ENCODE measurements at places on chromosomes 2 and 18.

GRCh38 chr2:975095-975494, 24.4 kb downstream of the SNTG2 start:
- DNase-seq = no peak

DNA sequence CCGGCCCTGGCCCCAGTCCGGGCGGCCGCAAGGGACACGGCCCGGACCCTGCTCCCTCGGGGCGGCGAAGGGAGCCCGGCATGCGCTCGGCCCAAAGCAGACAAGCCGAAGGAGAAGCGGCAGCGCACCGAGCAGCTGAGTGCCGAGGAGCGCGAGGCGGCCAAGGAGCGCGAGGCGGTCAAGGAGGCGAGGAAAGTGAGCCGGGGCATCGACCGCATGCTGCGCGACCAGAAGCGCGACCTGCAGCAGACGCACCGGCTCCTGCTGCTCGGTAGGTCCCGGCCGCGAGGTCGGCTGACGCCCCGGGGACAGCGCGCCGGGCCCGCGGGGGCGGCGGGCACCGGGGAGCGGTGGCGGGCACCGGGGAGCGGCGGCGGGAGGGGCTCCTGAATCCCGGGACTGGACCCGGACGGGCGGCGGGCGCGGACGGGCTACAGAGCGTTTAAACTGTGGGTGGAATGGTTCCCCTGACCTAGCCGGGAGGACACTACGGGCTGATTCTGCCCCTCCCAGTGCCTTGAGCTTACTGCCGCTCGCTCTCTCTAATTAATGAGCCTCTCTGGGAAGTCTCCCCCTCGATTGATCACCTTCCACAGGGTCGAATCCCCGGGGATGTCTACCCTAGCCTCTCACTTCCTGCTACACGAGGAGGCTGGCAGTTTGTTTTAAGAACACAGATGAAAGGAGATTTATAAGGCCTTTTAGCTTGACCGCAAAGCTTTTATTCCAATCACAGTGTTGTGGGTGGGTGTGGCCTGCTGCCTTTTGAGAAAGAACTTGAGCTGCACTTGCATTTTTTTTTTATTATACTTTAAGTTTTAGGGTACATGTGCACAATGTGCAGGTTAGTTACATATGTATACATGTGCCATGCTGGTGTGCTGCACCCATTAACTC, 853 bp downstream of the GNAL start:
- no peak for DNase-seq

DNA sequence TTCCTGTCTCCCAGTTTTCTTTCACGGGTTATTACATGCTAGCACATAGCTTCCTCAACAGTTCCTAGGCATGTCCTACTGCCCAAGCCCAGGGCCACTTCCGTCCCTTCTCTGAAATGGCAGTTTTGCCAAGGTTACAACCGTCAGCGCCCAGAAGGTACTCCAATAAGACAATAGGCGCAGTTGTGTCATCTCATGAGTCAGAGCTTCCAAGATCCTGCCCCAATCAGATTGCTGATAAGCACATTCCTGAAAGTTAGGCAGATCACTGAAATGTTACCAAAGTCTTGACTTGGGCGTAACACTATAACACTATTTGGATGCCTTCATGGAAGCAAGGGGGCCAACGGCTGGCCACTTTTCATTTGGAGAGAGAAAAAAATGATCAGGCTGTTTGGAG, 34.2 kb downstream of the GKN2 start:
- no peak for DNase-seq

- no peak for DNase-seq
These were observed 193.0 kb downstream of the RAB3GAP1 start for GRCh38 chr2:135245071-135245470.

DNA sequence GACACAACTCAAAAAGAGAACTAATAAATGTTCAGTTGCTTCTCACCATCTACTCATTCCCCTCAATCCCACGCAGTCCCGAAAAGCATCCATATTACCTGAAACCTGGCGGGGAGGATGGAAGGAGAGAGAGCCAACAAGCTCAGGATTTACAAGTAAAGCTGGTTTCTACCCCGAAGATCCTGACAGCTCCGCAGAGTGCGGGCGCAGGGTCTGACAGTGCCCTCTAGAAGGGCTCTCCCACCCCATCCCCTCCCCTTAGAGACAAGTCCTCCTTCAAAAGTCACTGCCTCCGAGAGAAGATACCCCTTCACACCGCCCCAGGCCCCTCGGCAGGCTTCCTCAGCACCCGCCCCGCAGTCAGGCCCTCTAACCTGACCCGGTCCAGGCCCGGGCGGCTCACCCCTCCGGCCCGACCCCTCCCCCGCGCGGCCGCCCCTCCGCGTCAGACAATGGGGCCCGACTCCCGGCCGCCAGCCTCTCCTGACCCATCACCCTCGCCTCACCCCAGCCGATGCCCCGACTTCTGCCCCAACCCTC, 550 bp downstream of the RAB1A start:
- no peak for DNase-seq

DNA sequence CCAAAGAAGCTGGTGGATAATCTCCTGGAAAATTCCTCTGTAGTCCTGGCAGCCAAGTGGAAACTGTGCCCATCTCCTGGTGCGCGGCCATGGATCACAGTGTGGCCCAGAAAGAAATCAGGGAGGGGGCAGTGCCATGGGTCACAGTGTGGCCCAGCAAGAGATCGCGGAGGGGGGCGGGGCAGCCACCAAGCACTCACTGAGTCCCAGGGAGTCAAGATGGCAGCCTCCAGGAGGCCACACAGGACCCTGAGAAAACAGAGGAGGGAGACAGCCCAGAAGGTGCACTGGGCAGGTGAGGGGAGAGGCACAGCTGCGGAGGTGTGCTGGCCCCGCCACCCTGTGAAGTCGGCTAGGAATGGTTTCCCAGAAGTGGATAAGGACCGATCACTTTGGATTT, 8.1 kb upstream of the ATP6V1B1 start:
- DNase-seq = no peak

DNA sequence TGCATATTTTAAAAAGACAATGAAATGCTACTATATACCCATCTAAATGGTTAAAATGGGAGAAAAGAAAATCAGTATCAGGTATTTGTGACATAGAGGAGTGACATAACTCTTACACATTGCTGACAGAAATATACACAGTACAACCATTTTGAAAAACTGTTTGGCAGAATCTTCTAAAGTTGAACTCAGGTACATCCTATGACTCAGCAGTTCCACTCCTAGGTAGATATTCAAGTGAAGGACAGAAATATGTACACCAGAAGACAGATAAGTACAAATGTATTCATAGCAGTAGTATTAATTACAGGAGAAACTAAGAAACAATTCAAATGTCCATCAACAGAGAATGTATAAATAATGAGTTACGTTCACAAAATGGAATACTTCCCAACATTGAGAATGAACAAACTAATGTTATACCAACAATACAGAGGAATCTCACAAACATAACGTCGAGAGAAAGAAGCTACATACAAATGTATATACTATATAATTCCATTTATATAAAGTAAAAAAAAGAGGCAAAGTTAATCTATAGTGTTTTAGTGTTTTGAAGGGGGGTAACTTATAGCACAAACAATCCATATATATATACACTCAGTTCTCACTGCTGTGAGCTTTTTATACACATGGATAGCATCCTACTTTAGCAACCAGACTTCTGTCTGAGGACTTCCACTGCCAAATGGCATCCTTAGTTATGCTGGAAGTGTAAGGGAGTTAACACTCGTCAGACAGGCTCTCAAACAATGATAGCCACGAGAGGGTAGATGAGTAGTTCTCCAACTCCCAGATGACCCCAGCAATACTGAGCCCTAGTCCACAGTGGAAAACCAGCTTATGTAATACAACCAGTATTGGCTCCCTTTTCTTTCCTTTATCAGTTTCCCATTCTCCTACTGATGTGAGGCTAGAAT, 172.5 kb downstream of the NBAS start:
- DNase-seq = no peak

GRCh38 chr2:123502931-123503330, 522.2 kb upstream of the CNTNAP5 start:
- DNase-seq = no peak

DNA sequence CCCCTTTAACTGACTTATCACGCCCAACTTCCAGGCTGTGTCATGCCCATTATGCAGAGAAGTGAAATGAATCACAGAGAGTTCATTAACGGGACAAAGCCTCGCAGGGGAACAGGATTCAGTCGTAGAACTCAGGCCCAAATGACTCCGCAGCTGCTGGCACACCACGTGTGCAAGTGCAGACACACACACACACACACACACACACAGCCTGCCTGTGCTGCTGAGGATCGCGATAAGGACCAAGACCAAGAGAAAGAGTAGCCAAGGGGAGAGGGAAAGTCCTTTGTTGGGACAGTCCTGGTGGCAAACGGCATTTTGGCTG, 90.0 kb upstream of the TAF1B start:
- DNase-seq = no peak

DNA sequence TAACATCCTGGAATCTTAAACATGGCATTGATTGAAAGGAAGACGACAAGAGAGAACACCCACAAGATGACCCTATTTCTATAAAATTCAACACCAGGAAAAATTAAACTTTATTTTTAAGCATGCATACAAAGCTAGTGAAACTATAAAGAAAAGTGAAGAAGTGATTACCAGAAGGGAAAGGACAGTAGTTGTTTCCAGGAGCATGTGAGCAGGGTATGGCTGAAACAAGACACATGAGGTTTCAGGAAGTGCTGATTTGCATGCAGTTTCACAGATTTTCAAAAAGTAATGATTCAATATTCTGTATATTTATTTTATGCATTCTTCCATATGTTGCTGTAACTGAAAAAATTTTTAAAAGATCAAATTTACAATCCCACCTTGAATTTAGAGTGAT, 24.6 kb upstream of the DAW1 start:
- DNase-seq = no peak

- DNase-seq = no peak
These were observed 356.3 kb upstream of the PKDCC start for GRCh38 chr2:41691561-41691960.

- DNase-seq = no peak
These were observed 350.5 kb downstream of the KIAA1328 start for GRCh38 chr18:37179384-37179783.

DNA sequence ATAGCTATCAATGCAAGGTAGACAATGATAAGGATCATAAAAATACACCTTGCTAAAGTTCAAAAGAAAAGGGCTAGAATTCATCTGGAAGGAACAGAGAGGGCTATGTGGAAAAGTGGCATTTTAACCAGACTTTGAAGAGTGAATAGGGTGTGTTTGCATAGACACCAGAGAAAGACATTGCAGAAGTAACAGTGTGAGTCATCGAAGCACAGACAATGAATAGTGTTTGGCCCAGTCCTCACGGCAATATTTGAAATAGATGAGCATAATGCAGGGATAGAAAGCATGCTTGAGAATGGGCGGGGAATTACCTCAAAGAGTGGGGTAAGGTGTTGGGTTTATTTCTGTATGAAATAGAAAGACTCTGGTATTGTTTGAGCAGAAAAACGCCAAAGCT, 24.2 kb downstream of the MYT1L start:
- DNase-seq = no peak

- no peak for DNase-seq
These were observed 257.7 kb downstream of the TDRD15 start for GRCh38 chr2:21381421-21381820.

DNA sequence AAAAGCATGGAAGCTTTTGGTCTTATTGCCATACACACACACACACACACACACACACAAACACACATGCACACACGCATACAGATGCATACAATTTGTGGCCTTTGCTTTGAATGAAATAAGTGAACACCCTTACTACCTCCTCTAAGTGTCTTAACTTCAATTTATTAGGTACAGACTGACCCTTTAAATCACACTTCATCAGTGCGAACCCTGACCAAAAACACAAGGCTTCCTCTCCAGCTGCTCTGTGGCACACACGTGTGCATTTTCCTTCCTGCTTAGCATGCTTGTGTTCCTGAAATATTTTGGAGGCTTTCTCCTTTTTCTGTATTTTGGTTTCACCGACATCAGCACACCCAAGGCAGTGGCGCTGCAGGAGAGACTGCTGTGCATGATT, 96.0 kb downstream of the CNTNAP5 start:
- no peak for DNase-seq

GRCh38 chr2:3566806-3567205, 8.3 kb upstream of the RPS7 start:
- DNase-seq = no peak

- no peak for DNase-seq
These were observed 107.9 kb downstream of the KCNF1 start for GRCh38 chr2:11019614-11020013.

- peak; percentile 53 for DNase-seq
These were observed 70.1 kb downstream of the DGKD start for GRCh38 chr2:233424154-233424951.

GRCh38 chr2:12931186-12931844, 214.6 kb downstream of the TRIB2 start:
- no peak for DNase-seq

DNA sequence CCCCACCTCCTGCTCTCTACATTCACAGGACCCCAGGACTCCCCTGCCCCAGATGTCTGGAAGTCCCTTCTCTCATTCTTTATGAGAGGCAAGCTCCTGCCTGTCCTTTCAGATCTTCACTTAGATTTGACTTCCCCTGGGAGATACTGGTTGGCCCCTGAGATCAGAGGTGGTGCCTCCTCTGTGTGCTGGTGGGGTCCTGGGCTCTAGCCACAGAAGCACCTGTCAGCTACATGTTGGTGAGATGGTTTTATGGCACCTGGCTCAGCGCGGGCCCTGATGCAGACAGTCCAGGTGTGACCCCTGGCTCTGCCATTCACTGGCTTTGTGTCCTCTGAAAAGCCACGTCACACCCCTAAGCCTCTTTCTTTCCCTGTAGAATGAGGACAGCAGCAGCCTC, 369.6 kb upstream of the ID2 start:
- DNase-seq = no peak

- no peak for DNase-seq
These were observed 366.3 kb downstream of the SETBP1 start for GRCh38 chr18:45046961-45047360.

GRCh38 chr18:58230438-58231179, 186.6 kb downstream of the NEDD4L start:
- no peak for DNase-seq

- DNase-seq = no peak
These were observed 39.5 kb downstream of the AQP12A start for GRCh38 chr2:240731178-240731545.

GRCh38 chr2:191382801-191383200, 137.6 kb downstream of the MYO1B start:
- no peak for DNase-seq

- no peak for DNase-seq
These were observed 19.9 kb downstream of the FHL2 start for GRCh38 chr2:105378921-105379383.

- DNase-seq = no peak
These were observed 71.8 kb downstream of the SKA1 start for GRCh38 chr18:50446629-50447028.

GRCh38 chr2:218569038-218569431, 396 bp downstream of the CNOT9 start:
- DNase-seq = no peak

DNA sequence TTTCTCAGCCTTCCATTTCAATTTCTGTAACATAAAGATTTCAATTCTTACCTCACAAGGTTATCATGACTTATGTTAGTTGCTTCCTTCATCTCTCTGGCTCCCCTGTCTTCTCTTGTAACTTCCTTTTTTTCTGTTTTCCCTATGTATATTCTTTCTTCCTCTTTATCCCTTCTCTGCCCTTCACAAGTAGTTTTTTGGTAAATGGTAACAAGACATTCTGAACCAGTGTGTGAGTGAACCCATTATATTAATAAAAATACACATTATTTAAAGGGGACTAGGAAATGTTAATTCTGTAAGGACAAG, 8.4 kb downstream of the ACSL3 start:
- DNase-seq = no peak

All from cerebellar nuclear complex (tissue), 1 donor.